Activated naive CD8-positive, alpha-beta T cell treated with anti-CD3 and anti-CD28 coated beads, Interleukin-2, amount 50 U/mL, for 16 hours (primary cell): ENCODE measurements at places on chromosomes 3 and 15.
A peak's percentile ranks its signal among the peaks of the same experiment; 100 is the strongest.

- no peak for DNase-seq
Observed at GRCh38 chr3:127929818-127930413, 14.9 kb downstream of the KBTBD12 start.

GRCh38 chr3:29515451-29515850 lies 234.6 kb downstream of the RBMS3 start:
- no peak for DNase-seq

DNA sequence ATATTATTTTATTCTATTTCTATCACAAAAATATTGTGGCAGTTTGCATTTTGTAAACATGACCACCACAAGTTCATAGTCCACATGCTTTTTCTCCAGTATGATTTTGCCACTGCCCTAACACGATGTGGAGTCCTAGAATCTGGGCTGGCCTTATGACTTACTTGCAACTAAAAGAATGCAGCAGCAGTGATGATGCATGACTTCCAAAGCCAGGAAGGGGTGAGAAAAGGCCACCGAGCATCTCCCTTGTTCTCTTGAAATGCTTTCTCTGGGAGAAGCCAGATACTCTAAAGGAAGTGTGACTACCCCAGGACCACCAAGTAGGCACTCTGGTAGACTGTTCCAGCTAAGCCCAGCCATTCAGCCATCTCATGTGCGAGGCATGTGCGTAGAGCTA lies 191.6 kb upstream of the MRPL3 start:
- DNase-seq: no peak

GRCh38 chr3:56879436-56880215 lies 77.9 kb upstream of the ARHGEF3 start:
- DNase-seq: no peak

- no peak for DNase-seq
Observed at GRCh38 chr3:52402101-52402521, 42.8 kb downstream of the SEMA3G start.

DNA sequence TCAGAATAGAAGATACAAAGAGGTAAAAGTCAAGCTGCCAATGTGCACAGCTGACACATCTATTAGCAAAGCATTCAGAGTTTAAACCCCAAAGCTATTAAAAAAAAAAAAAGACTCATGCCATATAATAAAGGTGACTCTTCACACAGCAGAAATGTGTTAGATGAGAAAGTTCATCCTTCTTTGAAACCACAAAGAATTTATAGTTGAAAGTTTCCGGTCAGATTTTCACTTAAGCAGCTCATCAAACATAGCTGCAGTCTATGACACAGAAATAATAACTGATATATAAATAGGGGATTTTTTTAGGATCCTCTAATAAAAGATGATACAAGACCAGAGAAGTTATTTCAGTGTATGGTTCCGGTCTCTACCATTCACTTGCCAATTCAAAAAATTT lies 76.6 kb downstream of the WWTR1 start:
- no peak for DNase-seq

GRCh38 chr3:98246142-98246541 lies 17.9 kb upstream of the OR5H6 start:
- no peak for DNase-seq

GRCh38 chr3:65573548-65574116 lies 465.1 kb downstream of the MAGI1 start:
- no peak for DNase-seq

GRCh38 chr3:197730200-197730599 lies 6.5 kb downstream of the RUBCN start:
- no peak for DNase-seq

- DNase-seq: no peak
Observed at GRCh38 chr15:62391641-62392262, 226.7 kb upstream of the C2CD4B start.

DNA sequence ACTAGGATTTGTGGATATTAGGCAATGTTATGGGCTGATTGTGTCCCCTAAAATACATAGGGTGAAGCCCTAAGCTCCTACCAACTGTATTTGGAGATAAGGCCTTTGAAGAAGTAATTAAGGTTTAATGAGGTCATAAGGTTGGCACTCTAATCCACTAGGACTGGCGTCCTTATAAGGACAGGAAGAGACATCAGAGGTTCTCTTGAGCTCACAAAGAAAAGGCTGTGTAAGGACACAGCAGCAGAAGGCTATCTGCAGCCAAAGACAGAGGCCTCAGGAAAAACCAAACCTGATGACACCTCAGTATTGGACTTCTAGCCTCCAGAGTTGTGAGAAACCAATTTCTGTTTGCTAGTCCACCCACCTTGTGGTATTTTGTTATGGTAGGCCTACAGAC lies 416.7 kb downstream of the ZBTB20 start:
- no peak for DNase-seq

GRCh38 chr3:145266368-145266767 lies 894.6 kb downstream of the PLOD2 start:
- no peak for DNase-seq

DNA sequence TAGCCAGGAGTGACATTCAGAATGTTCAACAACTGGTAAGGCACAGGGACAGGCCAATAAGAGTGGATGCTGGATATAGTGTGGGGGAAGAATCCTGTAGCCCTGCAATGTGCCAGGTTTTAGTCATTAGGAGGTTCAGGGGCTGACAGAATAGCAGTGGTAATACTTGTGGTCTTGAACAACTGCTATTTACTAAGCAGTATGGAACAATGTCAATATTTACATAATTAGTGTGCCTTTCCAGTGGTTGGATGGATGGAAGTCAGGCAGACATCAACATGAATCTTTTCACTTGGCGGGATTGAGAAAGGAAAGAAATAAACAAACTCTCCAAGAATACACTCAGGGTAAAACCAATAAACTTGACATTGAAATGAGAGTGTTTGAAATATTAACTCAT lies 55.1 kb downstream of the OTOL1 start:
- no peak for DNase-seq

DNA sequence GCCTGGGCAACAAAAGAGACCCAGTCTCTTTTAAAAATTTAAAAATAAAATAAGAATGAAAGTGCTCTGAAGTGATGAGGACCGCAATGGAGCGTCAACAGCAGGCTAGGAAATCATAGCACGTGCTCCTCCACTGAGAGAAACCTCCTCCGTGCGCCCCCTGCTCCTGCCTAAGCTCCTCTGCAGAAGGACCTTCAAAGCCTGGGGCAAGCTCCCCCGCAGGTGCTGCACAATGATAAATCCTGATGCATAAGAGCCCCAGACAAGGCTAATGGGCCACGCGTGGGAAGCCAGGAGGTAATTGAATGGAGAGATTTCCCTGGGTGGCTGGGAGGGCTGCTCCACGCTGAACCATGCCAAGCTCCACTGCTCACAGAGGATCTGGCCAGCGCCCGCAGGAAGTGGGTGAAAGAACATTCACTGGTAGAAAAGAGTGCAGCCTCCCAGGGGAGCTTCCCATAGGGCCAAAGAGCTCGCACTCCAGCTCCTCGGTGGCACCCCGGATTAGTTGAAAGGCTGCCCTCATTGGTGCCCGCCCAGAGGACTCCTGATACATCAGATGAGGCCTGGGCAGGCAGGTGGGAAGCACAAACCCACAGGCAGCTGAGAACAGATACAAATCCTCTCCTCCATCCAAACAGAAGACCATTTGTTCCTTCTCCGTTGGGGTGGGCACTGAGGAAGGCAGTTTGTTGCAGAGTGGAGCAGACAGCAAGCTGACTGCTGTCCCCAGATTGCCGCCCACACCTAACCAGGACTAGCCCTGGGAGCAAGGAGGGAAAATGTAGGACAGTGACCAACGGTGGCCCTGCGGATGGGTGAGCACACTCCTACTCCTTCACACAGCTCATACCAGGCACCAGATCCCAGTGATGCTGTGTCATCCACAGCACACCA lies 52.5 kb downstream of the CPN2 start:
- no peak for DNase-seq

- DNase-seq: peak; percentile 3
Observed at GRCh38 chr15:50907601-50908208, 778 bp upstream of the AP4E1 start.

- DNase-seq: no peak
Observed at GRCh38 chr3:20878691-20879090, 692.7 kb upstream of the SGO1 start.

DNA sequence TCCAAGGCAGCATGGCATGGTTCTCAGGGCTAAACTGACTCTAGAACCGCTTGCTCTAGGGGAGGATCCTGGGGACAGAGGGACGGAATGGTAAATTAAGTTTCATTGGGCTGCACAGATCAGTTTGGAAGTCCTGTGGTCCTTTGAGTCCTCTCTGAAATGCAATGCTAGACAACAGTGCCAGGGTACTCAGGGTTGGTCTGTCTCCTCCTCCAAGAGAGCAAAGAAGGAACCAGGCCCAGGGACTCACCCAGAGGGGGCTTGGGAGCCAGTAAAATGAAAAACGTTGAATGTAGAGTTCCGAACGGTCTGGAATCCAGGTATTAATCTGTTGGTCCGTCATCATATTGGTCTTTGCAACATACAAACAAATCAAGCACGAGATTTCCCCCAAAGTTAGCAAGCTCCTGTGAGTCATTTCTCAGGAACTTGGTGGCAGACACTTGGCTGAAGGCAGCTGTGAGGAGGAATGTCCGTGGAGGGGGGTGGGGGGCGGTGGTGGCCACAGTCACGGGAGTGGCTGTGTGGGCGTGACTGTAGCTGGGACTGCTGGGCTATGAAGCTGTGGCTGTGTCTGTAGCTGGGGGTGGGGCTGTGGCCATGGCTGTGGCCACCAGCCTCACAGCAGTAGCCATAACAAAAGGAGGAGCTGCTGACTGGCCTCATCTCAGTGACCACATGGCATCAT lies 361.0 kb downstream of the SHQ1 start:
- no peak for DNase-seq

DNA sequence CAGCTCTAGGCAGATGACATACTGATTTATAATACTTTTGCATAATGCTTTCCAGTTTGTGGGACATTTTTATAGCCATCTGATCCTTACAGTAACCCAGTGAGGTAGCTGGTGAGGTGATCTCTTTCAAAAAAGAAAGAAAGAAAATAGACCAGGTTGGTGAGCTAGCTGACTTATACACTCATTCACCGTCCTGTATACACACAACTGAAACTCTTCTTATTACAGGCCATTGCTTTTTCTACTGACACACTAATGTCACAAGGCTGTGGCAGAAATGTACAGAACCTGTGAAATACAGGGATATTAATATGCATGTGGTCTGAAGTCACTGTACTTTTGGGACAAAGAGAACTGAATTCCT lies 150.2 kb upstream of the BHLHE40 start:
- DNase-seq: no peak
